ENCODE measurements at places on chromosomes 5 and 9.

- no peak for DNase-seq
These were observed 98.0 kb upstream of the TSLP start for GRCh38 chr5:110973510-110973909.

DNA sequence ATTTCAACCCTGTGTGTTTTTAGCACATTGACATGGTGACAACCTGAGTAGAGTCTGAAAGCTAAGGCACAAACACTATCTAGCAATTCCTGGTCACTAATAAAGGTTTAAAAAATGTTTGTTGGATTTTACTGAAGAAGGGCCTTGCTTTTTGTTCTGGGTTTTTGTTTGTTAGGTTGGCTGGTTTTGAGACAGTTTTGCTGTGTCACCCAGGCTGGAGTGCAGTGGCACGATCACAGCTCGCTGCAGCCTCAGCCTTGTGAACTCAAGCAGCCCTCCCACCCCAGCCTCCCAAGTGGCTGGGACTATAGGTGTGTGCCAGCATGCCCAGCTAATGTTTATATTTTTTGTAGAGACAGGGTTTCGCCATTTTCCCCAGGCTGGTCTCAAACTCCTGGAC is 39.0 kb downstream of the PRKACG start:
- DNase-seq: no peak

- DNase-seq: no peak
These were observed 297.3 kb downstream of the NR3C1 start for GRCh38 chr5:143106174-143106573.

GRCh38 chr5:116038817-116039216 is 6.5 kb downstream of the ARL14EPL start:
- no peak for DNase-seq

DNA sequence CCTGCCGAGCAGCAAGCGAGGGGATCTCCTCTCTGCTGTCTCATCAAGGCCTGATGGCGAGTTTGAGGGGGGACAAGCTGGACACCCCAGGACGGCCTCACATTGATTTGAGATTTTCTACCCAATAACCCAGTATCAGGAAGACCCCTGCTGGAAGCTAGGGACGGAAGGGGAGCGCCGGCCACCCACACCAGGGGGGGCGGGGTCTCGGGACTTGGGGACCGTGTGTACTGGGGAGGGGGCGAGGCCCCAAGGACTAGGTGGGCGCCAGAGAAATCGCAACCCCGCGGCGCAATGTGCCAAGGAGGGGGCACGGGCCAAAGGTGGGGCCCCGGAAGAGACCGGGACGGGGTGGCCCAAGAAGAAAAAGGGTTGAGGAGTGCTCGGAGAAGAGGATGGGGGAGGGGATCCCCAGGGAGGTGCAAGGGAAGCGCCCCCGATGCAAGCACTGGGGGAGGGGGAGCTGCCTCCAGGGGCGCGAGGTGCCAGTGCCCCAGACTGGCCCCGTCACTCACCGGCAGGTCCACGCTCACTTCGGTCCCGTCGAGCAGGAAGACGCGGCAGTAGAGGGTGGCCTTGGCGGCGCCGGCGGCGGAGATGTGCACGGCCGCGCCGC is 1.1 kb downstream of the EPB41L4B start:
- peak; percentile 19 for DNase-seq

DNA sequence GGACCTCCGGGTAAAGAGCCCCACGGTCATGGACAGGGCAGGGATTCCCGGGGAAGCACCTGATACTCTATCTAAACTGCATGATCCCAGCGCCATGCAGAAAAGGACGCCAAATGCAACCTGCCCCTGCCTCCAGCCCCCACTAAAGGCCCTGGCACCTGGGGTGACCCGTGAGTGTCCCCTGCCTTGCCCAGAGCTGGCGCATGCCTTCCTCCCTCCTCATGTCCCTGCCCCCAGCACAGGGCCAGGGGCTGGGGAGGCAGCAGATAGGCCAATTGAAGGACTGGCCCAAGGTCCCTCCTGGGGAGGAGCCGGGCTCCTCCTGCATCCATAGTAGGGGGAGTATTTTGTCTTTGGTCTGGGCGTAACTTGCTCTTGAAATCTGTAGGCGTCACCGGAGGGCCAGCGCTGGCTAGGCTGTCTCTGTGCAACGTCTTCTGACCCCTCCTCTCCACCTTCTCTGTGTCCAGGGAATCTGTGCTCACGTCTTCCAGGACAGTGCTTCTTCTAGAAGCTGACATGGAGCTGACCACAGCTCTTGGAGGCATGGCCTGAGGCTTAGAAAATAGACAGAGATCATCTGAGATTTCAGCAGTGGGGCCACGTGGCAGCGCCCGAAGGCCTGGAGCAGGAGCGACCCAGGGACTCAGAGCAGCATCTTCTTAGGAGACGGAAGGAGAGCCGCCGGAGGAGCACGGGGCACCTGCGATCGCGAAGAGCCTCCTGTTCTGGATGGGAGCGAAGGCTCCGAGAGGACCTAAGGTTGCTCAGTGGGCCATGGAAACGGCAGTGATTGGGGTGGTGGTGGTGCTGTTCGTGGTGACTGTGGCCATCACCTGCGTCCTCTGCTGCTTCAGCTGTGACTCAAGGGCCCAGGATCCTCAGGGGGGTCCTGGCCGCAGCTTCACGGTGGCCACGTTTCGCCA is 660 bp downstream of the SPAAR start:
- no peak for DNase-seq

GRCh38 chr5:1570975-1571374 is 47.2 kb upstream of the LPCAT1 start:
- no peak for DNase-seq

DNA sequence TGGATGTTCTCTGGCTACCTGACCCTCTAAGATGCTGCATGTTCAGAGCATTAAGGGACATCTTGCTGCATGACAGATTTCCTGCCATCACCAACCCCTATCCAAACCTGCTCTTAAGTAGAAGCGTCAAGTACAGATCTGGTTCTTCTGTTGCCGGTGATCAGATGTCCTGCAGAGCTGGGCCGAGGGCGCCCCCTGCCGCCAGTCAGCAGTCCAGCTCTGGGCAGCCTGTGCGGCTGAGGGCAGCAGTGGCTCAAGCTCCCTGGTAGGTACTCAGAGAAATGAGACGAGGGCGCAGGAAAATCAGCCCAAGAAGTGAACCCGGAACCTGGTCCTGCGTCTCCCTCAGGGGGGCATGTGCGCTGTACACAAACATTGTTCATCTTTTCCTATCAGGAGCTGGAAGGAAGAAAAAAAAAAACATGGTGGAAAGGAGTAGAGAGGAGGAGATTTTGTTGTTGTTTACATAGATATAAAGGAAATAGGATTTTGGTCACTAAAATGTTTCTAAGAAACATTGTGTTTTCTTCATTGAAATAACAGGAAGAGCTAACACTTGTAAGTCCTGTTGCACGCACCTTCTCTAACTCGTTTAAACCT is 95.8 kb downstream of the CFAP90 start:
- peak; percentile 60 for DNase-seq

GRCh38 chr5:95830226-95830625 is 7.7 kb upstream of the GLRX start:
- DNase-seq: no peak

GRCh38 chr5:61270510-61271165 is 61.4 kb upstream of the ZSWIM6 start:
- no peak for DNase-seq

- DNase-seq: no peak
These were observed 6.5 kb downstream of the PTPN3 start for GRCh38 chr9:109491590-109491989.

GRCh38 chr5:14453481-14453880 is 128.1 kb upstream of the OTULINL start:
- no peak for DNase-seq

- DNase-seq: no peak
These were observed 146.1 kb upstream of the OTULINL start for GRCh38 chr5:14435481-14435880.

- no peak for DNase-seq
These were observed 1119.0 kb upstream of the CDH10 start for GRCh38 chr5:25763781-25764180.

GRCh38 chr9:127700594-127701255 is 6.1 kb upstream of the CFAP157 start:
- no peak for DNase-seq

- DNase-seq: no peak
These were observed 65.6 kb downstream of the POU5F2 start for GRCh38 chr5:93675460-93676450.

- DNase-seq: no peak
These were observed 124.5 kb downstream of the ASTN2 start for GRCh38 chr9:117290306-117290840.

DNA sequence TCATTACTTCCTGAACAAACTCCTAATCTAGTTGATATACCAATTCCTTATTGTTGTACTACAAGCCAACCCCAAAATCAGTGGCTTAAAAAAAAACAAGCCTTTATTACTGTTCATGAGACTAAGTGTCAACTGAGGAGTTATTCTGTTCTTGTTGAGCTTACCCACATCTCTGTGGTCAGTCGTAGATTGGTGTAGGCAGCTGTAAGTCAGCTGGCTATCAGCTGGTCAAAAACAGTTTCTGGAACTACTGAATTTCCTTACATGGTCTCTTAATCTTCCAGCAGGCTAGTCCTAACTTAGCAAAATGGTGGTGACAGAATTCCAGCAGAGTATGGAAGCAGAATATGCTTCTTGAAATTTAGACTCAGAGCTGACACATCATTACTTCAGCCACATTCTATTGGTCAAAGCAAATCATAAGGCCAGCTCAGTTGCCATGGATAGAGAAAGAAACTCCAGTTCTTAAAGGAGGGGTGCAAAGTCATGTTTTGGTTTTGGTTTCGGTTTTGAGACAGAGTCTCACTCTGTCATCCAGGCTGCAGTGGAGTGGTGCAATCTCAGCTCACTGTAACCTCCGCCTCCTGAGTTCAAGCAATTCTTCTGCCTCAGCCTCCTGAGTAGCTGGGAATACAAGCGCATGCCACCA is 386.1 kb upstream of the MPDZ start:
- DNase-seq: no peak

DNA sequence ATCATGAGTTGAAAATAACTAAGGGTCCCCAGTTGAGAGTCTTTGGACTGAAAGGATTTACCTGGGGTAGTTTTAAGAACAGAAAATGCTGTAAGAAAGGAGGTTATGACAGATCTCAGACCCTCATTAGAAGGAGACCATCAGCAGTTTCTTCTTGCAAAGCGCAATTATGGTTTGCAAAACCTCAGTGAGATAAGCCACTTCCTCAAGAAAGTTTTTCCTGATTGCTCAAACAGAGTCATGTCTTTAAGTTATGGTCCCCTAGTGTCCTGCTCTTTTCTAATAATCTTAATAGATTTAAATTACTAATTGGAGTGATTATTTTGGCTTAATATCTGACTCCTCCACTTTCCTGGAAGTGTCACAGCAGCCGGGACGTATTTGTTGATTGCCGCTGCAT is 293.2 kb upstream of the KLF4 start:
- DNase-seq: no peak

DNA sequence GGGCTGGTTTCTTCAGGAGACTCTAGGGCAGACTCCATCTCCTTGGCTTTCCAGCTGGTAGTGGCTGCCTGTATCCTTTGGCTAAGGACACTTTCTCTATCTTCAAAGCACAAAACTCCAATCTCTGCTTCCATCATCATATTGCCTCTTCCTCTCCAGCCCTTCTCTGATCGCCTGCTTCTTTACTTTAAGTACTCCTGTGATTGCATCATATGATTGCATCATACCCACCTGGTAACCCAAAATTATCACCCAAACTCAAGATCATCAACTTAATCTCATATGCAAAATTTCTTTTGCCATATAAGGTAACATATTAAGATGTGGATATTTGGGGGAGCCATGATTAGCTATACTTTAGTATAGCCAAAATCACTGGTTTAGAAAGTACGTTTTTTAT is 1092.6 kb upstream of the CDH6 start:
- DNase-seq: no peak
